Lung (tissue), 17 donors: ENCODE measurements at places on chromosomes 12 and 14. TPM values are rescaled to one million over a fixed set of nuclear protein-coding genes. Genes with fewer than 3 reads are reported as not detected.
A peak's percentile ranks its signal among the peaks of the same experiment; 100 is the strongest.

DNA sequence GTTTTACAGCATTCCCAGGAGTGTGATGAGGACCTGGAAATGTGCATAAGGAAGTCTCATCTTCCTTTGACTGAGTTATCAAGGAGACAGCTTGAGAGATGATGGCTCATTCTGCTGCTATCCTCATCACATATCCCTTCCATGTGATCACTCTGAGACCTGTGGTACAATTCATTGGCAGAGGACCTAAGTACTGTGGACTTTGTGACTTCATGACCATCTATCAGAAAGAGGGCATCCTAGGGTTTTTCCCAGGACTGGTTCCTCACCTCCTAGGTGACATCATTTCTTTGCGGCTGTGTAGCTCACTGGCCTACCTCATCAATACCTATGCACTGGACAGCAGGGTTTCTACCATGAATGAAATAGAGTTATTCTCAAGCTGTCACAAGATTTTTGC is 172.1 kb upstream of the PLEKHG7 start:
- no peak for DNase-seq

DNA sequence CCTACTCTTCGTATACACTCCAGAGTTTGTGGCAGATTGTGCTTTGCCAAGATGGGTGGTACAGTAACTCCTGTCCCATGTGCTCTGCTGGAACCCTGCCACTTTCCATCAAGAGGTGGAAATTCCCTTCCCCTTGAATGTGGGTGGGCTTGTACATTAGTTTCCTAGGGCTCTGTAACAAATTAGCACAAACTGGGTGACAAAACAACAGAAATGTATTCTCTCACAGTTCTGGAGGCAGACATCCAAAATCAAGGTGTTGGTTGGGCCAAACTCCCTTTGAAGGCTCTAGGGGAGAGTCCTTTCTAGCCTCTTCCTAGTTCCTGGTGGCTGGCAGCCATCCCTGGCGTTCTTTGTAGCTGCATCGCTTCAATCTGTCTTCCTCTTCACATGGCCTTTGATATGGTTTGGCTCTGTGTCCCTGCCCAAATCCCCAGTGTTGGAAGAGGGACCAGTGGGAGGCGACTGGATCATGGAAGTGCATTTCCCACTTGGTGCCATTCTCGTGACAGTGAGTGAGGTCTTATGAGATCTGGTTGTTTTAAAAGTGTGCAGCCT is 117.5 kb downstream of the VRK1 start:
- peak; percentile 25 for DNase-seq

GRCh38 chr14:66434464-66434863 is 51.7 kb upstream of the CCDC196 start:
- DNase-seq: no peak

DNA sequence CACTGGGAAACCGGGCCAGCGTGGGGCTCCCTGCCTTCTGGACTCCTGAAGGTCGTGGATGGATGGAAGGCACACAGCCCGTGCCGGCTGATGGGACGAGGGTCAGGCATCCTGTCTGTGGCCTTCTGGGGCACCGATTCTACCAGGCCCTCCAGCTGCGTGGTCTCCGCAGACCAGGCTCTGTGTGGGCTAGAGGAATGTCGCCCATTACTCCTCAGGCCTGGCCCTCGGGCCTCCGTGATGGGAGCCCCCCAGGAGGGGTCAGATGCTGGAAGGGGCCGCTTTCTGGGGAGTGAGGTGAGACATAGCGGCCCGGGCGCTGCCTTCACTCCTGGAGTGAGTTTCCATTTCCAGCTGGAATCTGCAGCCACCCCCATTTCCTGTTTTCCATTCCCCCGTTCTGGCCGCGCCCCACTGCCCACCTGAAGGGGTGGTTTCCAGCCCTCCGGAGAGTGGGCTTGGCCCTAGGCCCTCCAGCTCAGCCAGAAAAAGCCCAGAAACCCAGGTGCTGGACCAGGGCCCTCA is 26.9 kb downstream of the HIP1R start:
- no peak for DNase-seq

Gene CD163L1
- total RNA-seq: 4.0 TPM

Gene KRT3
- not detected for total RNA-seq
